ENCODE measurements at places on chromosomes 11 and 22.

- no peak for DNase-seq
These were observed 6.6 kb downstream of the TSPAN4 start for GRCh38 chr11:849104-849824.

DNA sequence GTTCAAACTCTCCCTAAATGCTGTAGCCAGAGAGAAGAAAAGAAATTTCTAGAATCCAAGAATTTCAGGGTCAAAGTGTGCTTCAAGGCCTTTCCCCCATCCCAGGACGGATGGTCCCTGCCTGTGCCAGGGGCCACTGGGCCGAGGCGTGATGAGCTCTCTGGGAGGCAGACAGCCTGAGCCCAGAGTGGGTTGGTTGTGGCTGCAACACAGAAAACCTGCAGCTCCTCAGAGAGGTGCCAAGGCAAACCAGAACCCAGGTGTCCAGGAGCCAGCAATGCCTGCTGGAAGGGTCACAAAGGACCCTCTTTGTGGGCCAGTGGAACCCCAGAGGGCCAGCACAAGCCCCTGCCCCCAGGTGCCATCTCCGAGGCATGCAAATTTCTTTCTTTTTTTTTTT, 2.6 kb upstream of the APOL6 start:
- no peak for DNase-seq

DNA sequence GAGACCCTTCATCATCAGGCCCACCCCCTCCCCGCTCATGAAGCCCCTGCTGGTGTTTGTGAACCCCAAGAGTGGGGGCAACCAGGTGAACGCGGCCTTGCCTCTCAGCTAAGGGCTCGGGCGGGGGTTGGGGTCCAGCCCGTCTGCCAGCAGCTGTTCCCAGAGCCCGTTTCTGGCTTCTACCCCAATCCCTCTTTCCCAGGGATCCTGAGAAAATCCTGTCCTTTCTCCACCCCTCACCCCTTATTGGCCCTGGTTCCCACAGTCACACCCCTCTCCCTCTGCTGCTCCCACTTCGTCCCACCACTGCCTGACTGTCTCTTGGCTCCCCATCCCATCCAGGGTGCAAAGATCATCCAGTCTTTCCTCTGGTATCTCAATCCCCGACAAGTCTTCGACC, 9.4 kb upstream of the MDK start:
- no peak for DNase-seq

DNA sequence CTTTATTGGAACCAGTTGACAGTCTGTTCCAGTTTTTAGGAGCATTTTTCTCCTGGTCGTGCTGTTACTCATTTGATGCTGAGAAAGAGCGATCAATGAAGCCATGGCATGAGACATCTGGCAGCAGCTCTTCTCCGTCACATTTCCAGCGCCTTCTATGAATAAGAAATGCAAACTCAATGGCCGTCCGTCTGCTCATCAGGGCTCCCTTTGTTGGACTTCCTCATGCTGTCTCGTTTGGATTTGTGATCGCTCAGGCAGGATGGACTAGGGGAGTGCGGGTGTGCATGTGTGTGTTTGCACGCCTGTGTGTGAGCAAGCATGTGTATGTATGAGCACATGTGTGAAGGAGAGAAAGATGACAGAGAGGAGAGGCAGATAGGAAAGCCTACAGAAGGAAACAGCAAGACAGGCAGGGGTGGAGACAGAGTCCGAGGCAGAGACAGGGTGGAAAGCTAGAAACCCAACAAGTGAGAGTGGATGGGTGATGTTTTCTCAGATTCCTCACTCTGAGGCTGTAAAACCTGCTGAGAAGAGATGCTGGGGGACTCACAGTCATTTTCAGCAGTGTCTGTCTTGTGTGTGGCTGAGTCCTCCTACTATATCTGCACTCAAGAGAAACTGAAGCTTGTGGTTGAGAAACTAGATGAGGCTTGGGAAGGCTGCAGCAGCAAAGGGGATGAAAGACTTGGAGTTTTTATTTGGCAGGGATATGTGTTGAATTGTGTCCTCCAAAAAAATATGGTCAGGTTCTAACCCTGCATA, 56.0 kb upstream of the CLMP start:
- no peak for DNase-seq

GRCh38 chr22:31998784-31999385, 44.2 kb upstream of the SLC5A1 start:
- no peak for DNase-seq

DNA sequence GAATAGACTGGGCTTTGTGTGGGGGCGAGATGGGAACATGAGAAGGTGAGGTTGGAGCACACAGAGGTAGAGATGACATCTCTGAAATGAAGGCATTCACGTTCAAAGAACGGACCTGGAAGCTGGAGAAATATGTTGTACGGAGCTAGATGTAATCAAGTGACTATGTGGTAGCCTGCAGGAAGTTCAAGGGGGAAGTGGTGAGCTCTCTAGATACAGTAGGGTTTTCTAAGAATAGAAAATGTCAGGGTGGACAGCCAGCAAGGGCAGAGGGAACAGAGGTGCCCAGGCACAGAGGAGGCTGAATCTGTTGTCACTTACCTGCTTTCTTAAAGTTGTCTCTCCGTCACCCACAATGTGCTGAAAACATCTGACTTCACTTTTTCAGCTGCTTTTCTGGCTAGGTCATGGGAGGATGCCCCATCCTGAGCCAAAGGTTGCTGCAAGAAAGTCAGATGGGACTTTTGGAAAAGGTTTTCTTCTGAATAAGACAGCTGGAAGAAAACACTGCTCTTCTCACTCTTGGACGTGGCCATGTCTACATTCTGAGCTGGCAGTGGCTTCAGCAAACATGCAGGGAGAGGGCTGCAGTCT, 171.5 kb upstream of the B3GAT1 start:
- DNase-seq: no peak

DNA sequence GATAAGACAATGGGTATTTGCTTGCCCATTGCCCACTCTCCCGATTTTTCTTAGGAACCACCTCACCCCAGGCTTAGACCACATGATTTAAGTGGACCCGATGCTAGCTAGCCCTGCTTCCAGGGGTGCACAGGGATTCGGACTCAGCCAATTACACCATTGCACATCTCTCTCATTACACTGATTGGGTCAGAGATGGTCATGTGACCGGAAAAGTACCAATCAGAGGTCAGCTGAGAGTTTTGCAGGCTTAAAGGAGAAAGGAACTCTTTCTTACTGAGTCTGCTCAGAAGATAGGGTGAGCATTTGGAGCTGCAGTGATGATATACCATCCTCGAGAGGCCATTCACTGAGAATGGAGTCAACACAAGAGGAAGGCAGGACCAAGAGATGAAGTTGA, 12.2 kb upstream of the ANKK1 start:
- no peak for DNase-seq

GRCh38 chr11:27350511-27350910, 12.5 kb downstream of the CCDC34 start:
- DNase-seq: no peak

DNA sequence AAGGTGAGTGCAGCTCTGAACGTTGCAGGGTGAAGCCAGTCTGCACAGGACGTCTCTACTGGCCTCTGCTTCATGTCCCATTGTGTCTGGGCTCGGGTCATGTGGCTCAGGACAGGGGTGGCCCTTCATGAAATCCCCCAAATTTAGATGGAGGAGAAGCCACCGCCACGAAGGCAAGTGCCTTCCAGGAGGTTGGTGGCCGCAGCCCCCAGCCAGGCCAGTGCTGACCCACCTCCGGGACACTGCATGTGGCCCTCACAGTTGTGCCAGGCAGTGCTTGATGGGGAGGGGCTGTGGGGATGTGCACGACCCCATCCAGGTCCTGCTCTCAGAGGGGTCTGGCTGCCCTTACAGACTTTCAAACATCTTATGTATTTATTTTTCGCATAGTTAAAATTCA, 1311.1 kb downstream of the BRD1 start:
- DNase-seq: no peak
